ENCODE measurements at places on chromosomes 5 and 9.

GRCh38 chr5:60541980-60542379 is 158.0 kb downstream of the DEPDC1B start:
- no peak for DNase-seq

GRCh38 chr5:159083548-159084452 is 15.9 kb downstream of the EBF1 start:
- DNase-seq, result no peak

DNA sequence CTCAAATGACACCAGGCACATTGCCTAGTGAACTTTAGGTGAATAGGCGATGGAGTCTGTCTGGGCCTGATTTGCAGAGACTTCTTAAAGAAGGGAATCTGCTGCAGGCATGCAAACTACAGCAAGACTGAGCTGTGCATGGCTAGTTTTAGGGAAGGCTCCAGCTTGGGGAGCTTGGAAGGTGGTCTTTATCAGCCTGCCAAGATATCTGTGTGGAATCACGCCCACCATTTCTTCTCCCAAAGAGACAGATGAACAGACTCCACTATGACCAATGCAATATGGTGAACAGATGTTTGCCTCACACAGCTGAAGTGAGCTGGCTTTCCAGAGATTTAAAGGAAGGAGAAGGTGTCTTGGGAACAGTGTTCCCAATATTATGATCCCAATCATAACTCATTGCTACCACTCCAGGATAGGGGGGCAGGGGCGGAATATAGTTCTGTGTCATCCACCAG is 129.0 kb upstream of the HMHB1 start:
- no peak for DNase-seq

- no peak for DNase-seq
These were observed 42.9 kb downstream of the OLFM1 start for GRCh38 chr9:135130207-135130976.

GRCh38 chr9:83920469-83920926 is 734 bp downstream of the KIF27 start:
- DNase-seq, result no peak

DNA sequence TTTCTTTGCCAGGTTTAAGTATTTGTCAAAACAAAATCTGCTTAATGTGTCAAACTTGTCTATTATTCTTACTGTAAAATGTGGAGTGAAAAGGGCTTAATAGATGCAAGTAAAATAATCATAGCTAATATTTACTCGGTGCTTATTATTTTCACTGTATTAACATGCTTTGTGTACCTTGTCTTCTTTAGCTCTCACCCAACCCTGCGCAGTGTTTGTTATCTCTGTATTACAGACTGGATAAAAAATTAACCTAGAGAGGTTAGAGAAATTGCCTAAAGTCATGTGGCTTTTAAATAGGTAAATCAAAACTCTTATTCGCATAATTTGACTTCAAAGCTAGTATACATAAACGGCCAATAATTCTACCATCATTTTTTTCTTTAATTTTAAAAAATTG is 1864.8 kb downstream of the MAT2B start:
- no peak for DNase-seq

GRCh38 chr5:162769019-162769418 is 668.4 kb upstream of the CCNG1 start:
- no peak for DNase-seq

- no peak for DNase-seq
These were observed 224.8 kb downstream of the FAM114A2 start for GRCh38 chr5:153813901-153814300.

- DNase-seq, result no peak
These were observed 44.1 kb downstream of the SNX18 start for GRCh38 chr5:54561651-54562050.

Data from H1 (cell line).